ENCODE measurements at places on chromosomes 3 and 15.

GRCh38 chr3:144273601-144274000 is 302.0 kb downstream of the DIPK2A start:
- DNase-seq = no peak

- DNase-seq = peak; percentile 58
Measured at GRCh38 chr15:62392376-62392775, 227.3 kb upstream of the C2CD4B start.

- no peak for DNase-seq
Measured at GRCh38 chr15:67505675-67506572, 15.0 kb upstream of the C15orf61 start.

- DNase-seq = peak; percentile 28
Measured at GRCh38 chr15:31261266-31262142, 65.1 kb upstream of the KLF13 start.

GRCh38 chr15:99955181-99955525 is 221.9 kb upstream of the LYSMD4 start:
- DNase-seq = no peak

DNA sequence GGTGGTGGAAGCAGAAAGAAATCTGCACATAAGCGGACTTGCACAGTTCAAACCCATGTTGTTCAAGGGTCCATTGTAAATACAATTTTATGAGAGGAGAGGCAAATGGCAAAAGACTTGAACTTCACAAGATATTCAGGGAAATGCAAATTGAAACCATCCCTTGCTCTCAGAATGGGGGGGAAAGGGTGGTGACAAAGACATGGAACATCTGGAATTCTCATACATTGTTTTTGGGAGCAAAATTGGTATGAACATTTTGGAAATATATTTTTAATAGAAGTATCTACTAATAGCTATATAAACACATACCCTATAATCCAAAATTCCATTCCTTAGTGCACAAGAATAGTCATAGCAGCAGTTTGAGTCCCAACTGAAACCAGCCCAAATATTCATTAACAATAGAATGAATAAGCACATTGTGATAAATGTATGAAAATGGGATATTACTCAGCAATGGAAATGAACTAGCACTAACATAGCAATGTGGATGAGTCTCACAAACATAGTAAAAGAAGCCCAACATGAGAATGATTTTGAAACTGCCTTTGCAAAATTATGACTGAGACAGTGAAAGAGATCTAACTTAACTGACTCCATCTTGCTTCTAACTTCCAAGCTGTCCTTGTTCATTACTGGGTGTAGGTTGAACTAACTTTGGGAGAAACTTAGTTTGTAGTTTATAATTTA is 77.2 kb downstream of the CD200R1L start:
- no peak for DNase-seq

All from stomach (tissue), 19 donors.